ENCODE measurements at places on chromosomes 16 and 17.
A peak's percentile ranks its signal among the peaks of the same experiment; 100 is the strongest.

GRCh38 chr16:78386557-78387324, 287.3 kb downstream of the WWOX start:
- no peak for DNase-seq

- DNase-seq = peak; percentile 82
Observed at GRCh38 chr17:16915752-16916556, 56.0 kb downstream of the TNFRSF13B start.

DNA sequence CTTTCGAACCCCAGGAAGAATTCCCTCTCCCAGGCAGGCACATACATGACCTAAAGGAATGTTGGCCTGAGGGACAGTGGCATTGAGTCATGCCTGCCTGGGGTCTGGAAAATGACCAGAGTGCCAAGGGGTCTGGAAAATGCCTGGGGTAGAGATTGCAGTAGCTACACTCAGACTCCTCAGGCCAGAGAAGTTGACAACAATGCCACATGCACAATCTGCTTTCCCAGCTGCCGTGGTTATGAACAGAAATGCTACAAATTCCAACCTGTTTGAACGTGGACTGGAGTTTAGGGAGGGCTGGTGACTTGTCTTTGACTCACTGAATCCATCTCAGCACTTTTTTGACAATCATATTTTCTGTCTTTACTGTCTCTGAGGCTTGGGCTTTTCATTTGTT, 250.0 kb downstream of the ABCC12 start:
- DNase-seq = no peak

DNA sequence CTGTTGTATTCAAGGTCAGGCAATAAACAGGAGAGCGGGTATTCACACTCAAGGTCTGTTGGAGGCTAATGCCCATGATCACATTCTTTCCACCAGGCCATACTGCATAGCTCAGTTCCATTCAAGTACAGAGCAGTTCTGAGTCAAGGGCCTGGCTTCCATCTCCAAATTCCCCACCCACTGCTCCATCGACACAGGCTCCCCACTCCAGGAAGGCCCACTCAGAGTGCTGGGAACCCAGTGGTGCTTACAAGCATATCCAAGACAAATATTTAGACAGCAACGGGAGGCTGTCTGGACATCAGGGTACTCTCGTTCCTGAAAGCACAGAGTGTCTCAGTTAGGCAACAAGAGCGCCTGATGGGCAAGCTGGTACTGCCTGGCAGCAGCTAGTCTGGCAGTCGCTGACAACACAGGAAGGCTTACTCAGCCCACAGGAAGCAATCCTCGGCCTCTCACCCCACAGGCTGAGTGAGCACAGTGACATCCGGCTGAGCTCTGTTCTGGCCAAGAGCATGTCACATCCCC, 40.9 kb downstream of the RFFL start:
- DNase-seq = peak; percentile 46

GRCh38 chr17:71409712-71410111, 711.1 kb upstream of the SOX9 start:
- DNase-seq = no peak

DNA sequence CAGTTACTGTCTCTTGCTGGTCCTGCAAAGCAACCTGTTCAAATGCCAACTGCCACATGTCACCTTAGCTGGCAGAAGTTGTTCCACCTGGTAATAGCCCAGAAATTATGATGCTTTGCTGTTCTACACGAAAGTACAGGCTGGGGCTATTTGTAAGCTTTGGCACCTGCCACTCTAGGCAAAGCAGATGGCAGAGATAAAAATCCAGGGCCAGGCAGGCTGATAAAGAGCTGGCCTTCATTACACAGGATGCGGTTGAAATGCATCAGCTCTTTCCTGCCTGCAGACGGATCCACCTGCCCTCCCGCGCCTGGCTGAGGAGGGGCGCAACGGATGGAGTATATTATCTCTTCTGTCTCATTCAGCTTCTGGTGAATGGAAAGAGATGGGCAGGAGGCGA, 29.3 kb upstream of the KDM8 start:
- no peak for DNase-seq

DNA sequence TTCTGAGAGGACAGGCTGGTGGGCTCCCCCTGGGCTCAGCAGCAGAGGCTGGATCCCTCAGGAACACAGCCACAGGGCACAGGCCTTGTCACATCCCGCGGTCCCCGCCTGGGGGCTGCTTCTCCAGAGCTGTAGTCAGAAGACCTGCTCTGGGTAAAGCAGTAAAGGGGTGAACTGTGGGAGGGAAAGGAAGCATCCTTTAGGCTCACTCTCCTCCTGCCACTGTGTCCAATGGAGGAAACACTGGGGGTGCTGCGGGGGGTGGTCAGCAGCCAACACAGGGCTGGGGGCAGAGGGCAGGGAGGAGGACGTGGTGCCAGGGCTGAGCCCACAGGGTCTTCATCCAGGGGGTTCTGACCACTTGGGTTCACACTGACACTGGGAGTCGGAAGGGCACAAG, 5.0 kb upstream of the SLC38A8 start:
- DNase-seq = no peak

GRCh38 chr16:85639529-85640253, 26.6 kb downstream of the GSE1 start:
- DNase-seq = no peak

DNA sequence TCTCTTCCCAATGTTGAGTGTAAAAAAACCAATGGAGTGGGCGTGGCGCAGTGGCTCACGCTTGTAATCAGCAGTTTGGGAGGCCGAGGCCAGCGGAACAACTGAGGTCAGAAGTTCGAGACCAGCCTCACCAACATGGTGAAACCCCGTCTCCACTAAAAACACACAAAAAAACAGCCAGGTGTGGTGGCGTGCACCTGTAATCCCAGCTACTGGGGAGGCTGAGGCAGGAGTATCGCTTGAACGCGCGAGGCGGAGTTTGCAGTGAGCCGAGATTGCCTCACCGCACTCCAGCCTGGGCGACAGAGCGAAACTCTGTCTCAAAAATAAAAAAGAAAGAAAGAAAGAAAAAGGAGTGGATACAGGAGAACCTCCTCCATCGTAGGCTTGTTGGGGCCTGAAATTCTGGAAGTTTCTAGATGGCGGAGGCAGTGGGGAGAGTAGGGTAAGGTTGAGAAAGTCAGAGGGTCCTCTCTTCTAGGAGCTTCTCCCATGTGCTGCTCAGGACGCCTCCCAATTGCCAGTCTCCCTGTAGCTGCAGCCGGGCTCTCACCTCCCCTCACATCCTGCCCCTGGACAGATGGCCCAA, 709 bp upstream of the ZNF764 start:
- no peak for DNase-seq

GRCh38 chr16:8986818-8987191, 23.1 kb upstream of the USP7 start:
- DNase-seq = no peak

- DNase-seq = peak; percentile 89
Observed at GRCh38 chr17:8173056-8173870, 2.9 kb downstream of the TMEM107 start.

DNA sequence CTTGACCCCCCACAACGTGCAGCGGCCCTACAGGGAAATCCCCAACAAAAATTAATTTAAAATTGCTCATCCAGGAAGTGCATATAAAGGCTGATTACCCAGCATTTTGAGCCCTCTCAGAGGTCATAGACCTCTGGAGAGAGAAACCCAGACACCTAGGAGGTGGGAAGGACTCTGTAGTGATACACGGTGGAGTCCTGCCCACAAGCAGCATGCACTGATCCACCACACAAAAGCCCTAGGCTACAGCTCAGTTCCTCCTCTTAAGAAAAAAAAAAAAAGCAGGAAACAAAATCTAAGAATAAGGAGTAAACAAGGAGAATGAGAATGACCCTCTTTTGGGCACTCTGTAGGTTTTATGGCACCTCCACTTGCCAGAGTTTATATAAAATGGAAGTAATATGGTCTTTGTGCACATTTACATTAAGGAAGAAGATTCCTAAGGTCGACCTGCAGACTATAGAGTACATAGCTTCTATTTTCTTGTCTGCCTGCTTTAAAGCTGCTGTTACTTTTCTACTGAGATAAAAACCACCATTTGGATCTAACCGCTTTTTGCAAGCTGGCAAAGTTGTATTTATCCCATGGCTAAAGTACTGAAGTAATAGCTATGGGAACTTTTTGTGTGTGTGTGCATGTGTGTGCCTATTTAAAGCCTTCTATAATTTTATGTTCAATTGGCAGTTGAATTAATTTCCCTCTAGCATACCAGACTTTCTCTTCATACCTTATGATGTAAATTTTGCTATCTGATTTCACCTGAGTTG, 46.9 kb downstream of the ACSM1 start:
- DNase-seq = no peak

GRCh38 chr16:83969771-83970429, 1.9 kb downstream of the NECAB2 start:
- DNase-seq = no peak

DNA sequence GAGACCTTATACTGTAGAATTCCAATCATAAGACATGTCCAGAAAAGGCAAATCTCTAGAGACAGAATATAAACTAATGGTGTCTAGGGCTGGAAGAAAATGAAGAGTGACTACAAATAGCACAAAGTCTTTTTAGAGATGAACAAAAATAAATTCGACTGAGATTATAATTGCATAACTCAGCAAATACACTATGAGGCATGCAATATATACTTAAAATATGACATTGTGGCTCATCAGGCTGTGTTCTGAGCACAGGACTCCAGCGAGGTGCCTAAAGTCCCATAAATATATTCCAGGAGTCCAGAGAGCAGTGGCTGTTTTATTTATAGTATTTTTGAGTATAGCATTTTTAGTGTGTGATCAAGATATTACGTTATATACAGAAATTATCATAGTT, 13.1 kb upstream of the ZNF267 start:
- no peak for DNase-seq

GRCh38 chr16:25859645-25860044, 167.9 kb downstream of the HS3ST4 start:
- DNase-seq = no peak

- no peak for DNase-seq
Observed at GRCh38 chr16:80063031-80063712, 462.6 kb upstream of the MAF start.

DNA sequence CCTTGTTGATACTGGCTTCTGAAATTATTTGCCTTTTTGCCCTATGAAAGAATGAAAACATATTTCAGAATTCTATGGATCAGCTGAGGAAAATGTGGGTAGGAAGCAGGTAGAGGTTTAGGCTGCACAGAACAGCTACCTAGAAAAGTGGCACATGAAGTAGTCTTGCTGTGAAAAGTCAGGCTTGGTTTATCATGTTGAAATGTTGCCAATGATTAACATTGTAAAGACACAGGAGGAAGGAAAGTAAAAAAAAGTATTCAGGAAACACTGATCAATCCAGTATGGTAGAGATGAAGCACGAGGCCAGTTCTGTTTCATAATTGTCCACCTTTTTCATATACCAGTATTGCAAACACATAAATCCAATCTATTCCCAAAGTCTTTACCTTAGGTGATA, 29.9 kb downstream of the ABCA6 start:
- DNase-seq = no peak

- no peak for DNase-seq
Observed at GRCh38 chr17:61340431-61341209, 59.0 kb upstream of the TBX2 start.

DNA sequence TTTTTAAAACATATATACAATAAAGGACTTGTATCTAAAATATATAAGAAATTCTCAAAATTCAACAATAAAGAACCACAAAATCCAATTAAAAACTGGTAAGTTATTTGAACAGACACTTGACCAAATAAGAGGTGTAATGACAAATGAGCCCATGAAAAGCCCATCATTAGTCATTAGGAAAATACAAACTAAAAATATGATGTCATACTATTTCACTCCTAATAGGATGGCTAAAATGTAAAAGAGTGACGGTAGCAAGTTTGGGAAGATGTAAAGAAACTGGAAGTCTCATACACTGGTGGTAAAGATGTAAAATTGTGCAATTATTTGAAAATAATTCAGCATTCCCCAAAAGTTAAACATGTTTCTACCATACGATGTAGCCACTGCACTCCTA, 1095.3 kb upstream of the CDH8 start:
- no peak for DNase-seq

GRCh38 chr17:19768046-19768782, 20.1 kb upstream of the ALDH3A1 start:
- peak; percentile 55 for DNase-seq

- no peak for DNase-seq
Observed at GRCh38 chr16:77816293-77816692, 27.9 kb downstream of the VAT1L start.

DNA sequence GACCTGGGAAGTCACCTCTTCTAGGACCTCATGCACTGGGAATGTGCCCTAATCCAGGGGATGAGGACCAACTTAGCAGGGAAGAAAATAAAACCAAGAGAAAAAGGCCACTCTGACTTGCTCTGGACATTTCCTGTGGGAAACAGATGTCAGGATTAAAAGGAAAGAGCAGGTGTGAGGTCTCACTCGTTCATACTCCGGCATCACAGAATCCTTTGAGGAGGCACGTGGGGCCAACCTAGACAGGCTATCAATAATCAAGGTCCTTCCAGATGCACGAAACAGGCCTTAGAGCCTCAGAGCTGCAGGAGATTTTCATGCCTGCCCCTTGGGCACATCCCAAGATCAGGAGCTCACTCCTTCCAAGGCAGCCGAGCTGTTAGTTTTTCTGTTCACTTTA, 321.5 kb upstream of the CCL2 start:
- DNase-seq = no peak

DNA sequence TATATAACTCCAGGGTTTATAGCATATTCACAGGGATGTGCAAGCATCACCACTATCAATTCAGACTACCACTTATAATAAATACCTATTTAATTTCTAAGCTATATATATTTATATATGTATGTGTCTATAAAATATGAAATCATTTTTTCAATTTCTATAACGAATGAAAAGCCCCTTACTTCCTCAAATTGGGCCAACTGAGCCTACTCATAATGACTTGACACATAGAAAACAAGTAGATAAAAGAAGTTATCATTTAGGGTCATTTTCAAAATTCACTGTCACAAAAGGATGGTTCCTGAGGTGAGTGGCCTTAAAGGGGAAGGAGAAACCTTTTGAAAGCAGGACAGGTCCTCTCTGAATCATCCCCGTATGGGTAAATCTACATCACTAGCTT, 114.1 kb downstream of the ADCY9 start:
- DNase-seq = no peak

DNA sequence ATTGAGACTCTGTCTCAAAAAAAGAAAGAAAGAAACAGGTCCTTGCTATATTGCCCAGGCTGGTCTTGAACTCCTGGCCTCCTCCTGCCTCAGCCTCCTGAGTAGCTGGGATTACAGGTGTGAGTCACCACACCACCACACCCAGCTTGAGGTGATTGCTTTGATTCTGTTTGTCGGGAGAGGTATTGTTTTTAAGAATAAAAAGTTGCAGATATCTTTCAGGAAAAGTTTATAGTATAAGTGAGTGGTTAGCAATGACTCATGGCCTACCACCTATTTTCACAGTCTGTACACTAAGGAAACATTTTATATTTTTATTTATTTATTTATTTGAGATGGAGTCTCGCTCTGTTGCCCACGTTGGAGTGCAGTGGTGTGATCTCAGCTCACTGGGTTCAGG, 45.0 kb downstream of the RHOT1 start:
- no peak for DNase-seq

GRCh38 chr17:64032081-64032480, 11.6 kb upstream of the ICAM2 start:
- no peak for DNase-seq

Data from GM13977 (cell line).